ENCODE measurements at places on chromosomes 3 and 15.

DNA sequence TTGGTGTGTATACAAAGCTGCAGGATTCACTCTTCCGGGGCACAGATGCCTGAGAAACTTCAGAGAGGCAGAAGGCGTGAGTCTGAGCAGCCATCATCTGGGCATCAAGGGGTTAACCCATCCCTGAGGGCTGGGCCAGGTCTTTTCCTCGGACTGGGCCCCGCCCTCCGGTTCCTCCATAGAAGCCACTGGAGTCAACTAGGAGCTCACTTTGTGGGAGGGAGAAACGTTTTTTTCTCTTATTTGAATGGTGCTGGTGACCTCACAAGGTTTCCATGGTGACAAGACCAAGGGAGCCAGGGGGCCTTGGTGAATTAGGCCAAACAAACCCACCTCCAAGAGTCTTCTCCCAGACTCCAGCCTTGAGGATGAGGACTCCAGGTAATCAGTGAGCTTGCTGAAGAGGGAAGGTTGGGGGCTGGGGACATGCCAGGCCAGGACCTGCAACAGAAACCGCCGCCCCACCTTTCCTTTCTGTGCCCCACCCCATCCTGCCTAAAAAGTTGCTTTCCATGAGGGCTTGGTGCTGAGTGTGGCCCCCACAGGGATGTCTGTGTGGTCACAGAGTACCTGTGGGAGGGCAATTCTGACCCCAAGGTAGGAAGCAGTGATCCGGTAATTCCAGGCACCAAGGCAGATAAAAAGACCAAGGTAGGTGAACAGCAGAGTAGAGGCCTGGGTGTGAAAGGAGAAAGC is 14.8 kb upstream of the INSYN1 start:
- no peak for DNase-seq

- no peak for DNase-seq
Measured at GRCh38 chr3:123568875-123569274, 16.0 kb downstream of the HACD2 start.

DNA sequence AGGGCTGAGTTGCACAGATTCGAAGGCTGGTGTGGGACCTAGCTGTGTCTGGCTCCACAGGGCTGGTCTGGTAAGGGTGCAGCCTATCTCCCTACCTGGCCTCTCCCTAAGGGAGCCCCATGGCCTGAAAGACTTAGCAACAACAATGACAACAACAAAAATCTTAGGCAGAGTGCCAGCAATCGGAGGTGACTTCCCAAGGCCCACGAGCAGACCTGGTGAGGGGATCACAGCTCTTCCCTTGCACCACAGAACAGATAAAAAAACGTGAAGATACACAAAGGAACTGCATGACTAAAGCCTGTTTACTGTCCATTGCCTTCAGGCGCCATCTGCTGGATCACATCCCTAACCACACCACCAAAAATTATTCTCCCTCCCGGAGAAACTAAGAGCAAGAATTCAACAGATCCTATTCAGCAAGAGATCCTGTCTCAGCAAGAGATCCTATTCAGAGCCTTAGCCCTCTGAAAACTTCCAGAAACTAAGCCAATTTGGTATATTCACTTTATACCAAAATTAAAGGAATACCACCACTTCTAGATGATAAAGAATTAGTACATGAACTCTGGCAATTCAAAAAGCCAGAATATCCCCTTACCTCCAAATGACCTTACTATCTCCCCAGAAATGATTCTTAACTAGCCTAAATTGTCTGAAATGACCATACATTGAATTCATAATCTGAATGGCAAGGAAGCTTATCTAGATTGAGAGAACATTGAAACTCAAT is 24.1 kb upstream of the OR5K4 start:
- DNase-seq = peak; percentile 4

DNA sequence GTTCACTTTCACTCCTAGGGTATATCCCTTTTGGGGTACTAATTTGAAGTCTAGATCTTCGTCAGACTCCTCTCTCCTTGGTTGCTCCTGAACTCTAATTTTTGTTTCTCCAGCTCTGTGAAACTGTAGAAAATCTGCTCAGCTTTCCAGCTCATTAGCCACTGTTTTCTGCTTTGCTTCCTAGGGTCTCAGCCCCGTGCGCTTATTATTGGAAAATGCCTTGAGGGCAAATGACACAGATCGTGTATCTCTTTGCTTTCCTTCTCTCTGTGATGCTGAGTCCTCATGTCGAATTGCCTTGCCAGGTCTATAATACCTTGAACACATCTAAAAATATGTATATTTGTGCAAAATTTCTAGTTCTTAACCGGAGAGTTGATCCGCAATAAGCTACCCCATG is 731.1 kb downstream of the EDEM1 start:
- DNase-seq = no peak

DNA sequence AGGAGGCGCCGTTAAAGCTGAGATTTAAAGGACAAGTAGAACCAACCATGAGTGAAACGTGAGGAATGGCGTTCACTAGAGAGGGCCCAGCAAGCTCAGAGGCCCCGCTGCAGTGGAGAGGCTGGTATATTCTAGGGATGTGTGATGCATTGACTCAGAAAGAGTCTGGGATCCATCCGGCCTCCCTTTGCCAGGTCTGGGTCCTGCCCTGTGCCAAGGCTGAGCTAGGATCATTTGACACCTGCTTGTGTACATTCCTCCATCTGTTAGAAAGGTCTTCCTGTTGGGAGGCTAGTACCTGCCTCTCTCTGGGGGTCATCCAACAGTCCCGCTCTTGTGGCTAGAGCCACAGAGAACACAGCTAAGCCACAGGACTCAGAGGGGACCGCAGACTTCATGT is 28.4 kb downstream of the CA12 start:
- DNase-seq = no peak

- no peak for DNase-seq
Measured at GRCh38 chr15:49044002-49044401, 2.2 kb downstream of the SECISBP2L start.

GRCh38 chr3:16817197-16817596 is 67.6 kb upstream of the PLCL2 start:
- DNase-seq = no peak

- DNase-seq = peak; percentile 57
Measured at GRCh38 chr3:102715030-102715697, 280.3 kb downstream of the ZPLD1 start.

GRCh38 chr3:16486951-16487480 is 26.5 kb downstream of the RFTN1 start:
- no peak for DNase-seq

DNA sequence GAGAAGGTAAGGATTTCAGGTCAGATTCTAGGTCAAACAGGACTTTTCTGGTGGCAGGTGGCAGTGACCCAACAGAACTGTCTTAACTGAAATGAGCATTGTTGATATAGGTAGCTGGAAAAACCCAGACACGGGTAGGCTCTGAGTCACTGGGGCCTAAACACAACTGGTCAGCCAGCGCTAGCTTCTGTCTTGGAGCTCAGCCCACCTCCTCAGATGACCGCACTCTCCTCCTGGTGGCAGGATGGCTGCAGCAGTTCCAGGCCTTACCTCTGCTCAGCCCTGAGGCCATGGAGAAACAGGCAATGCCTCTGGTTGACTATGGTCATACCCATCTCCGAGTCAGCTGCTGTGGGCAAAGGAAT is 61.1 kb upstream of the GATA2 start:
- peak; percentile 82 for DNase-seq

DNA sequence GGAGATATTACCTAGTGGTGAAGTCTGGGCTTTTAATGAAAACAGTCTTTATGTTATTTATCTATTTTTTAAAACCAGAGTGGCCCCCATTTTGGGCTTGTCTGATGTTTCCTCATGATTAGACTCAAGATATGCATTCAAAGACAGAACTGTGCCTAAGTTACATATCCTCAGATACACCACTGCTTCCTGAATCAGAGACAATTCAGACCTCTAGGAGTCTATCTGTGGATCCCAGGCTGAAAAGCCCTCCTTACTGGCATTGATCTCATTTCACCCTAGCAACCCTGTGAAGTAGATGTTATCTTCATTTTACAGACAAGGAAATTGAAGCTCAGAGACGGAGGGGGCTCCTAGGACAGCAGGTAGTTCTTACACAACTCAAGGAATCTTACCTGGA is 16.8 kb upstream of the TGM5 start:
- DNase-seq = no peak
